ENCODE measurements at places on chromosomes 2 and 18.

DNA sequence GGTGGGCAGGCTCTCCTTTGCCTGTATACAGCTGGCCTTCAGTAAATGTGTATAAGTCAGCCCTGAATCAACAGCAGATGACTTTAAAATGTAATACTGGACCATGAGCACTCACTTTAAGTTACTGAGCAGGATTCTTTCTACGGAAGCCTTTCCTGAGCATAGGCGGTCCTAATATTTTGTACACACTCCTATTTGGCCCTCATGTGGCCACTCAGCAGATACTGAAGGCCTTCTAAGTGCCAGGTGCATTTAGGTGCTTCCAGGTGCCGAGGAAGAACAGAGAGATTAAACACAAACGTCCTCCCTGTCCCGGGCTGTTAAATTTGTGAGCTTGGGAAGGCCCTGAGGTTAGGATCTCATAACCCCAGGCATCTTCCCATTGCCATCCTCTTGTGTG is 27.0 kb downstream of the UXS1 start:
- DNase-seq = no peak

GRCh38 chr18:41870817-41871216 is 84.2 kb upstream of the PIK3C3 start:
- peak; percentile 31 for DNase-seq

GRCh38 chr18:79975043-79975442 is 10.6 kb downstream of the HSBP1L1 start:
- DNase-seq = no peak

- DNase-seq = no peak
These were observed 226.3 kb upstream of the SMAD7 start for GRCh38 chr18:49177071-49177470.

GRCh38 chr2:33214436-33214835 is 262.0 kb upstream of the RASGRP3 start:
- DNase-seq = peak; percentile 78

DNA sequence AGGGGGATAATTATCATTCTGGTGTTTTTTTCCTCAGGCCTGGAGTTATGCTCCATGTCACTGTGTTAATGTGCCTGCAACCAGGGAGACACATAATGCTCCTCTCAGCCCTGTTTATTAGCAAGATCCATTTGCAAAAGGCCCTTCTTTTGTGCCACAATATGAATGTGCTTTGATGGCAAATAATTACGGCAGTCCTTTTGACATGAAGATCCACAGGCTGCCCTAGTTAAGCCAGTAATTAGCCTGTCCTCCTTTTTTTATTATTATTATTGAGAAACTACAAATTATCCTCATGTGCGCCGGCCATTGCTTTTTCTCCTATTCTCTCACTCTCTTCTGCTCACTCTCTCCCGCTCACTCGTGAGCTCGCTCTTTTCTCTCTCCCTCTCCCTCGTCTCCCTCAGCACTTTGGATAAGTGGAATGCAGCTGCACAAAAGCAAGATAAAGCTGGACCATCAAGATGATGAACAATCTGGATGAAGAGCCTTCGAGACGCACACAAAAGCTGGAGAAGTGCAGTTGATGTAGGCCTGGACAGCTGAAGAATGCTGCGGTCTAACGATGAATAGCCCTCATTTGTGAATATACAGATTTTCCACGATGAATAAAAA is 762.3 kb downstream of the BCL11A start:
- no peak for DNase-seq

GRCh38 chr18:22557168-22557941 is 139.6 kb upstream of the CTAGE1 start:
- DNase-seq = no peak

DNA sequence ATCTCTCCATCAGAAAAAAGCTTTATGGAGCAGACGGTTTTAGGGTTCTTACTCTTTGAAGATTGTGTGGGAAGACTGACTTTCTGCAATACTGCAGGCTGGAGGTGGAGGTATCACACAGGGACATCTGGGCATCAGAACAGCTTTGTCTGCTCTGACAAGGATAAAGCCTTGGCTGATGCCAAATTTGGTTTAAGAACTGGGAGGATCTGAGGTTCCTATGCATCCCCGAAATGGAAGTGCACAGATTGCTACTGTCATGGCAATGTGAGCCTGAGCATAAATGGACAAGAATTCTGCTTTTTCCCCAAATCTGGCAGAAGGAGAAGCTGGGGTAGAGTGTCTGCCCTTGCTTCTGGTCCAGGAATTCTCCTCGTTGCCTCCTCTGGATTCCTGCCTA is 424.3 kb downstream of the SLC4A3 start:
- no peak for DNase-seq

- no peak for DNase-seq
These were observed 139.5 kb upstream of the LRP1B start for GRCh38 chr2:142270291-142270690.

DNA sequence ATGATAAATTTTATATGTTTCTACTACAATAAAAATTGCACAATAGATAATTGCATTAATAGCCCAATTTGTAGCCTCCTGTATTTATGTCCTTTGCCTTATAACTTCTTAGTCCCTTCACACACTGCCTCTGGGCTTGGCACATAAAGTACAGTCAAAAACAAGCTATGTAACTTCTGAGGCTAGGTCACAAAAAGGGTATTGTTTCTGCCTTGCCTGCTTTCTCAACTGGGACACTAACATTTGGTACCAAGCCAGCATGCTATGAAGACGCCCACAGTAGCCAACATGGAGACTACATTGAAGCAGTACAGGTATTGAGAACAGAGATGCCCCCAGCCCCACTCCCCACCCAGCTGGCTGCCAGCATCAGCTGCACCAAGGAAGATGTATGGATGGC is 5.4 kb upstream of the SLC3A1 start:
- DNase-seq = no peak

DNA sequence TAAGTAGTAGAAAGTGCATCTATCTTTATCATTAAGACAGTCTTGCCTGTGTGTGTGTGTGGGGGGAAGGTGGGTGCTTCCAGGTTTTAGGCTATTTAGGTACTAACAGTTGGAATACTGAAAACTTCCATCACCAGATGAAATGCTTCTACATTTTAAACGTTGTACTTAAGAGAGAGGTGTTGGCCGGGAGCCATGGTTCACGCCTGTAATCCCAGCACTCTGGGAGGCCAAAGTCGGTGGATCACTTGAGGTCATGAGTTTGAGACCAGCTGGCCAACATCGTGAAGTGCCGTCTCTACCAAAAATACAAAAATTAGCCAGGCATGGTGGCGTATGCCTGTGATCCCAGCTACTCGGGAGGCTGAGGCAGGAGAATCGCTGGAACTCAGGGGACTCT is 4.0 kb downstream of the NETO1 start:
- DNase-seq = no peak

- DNase-seq = no peak
These were observed 367 bp upstream of the ZNF236 start for GRCh38 chr18:76821875-76822505.

DNA sequence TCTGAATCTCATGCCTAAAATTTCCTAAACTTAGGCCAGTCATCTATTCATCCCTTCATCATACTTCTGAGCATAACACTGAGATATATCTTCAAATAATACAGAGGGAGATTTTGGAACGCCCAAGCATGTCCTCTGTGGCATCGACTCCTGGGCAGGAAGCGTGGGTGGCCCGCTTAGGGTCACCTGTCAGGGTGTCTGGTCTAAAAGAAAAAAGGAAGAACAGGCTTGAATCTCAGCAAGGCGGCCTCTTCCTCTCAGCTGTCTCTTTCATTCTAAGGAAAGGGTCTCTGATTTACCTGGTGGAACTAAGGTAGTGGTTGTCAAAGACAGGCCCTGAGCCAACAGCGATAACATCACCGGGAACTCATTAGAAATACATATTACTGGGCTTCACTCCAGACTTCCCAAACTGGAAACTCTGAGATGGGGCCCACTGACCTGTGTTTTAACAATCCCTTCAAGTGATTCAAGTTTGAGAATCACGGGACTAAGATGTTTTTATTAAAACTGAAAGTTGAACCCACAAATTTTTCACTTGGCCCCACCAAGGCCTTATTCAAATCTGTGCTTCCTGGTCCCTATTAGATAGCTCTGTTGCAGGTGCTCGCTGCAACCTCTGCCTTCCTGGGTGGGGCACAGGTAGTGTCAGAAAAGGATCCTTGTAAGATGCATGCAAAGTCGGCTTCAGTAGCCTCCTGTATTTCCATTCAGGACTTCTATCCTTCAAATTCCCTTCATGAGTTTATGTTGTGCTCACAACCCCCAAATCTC is 162.3 kb upstream of the CCDC68 start:
- no peak for DNase-seq

DNA sequence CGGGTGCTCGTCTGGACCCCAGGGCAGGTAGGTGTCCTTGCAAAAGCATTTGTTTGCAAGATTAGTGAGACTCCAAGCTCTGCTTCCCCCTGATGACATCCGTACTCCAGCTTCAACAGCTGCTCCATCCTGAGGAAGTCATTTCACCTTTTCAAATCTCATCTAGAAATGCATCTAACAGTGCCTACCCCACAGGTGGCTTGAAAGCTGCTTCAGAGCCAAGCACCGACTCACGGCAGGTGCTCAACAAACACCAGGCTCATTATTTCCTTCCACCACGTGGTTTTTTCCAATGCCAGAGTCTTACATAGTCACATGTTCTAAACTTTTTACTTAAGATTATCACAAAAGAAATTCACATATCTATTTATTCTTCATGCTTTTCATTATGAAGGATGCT is 31.9 kb downstream of the CNGA3 start:
- no peak for DNase-seq

DNA sequence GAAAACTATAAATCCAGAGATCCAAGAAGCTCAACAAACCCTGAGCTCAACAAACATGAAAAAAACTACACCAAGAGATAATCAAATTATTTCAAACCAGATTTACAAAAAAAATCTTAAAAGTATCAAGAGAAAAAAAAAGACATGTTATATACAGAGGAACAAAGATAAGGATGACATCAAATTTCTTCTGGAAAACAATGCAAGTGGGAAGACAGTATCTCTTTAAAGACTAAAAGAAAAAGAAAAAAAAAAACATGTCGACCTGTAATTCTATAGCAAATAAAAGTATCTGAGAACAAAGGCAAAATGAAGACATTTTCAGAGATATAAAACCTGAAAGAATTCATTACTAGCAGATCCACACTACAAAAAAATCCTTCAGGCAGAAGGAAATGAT is 21.3 kb downstream of the TMEM131 start:
- DNase-seq = no peak

DNA sequence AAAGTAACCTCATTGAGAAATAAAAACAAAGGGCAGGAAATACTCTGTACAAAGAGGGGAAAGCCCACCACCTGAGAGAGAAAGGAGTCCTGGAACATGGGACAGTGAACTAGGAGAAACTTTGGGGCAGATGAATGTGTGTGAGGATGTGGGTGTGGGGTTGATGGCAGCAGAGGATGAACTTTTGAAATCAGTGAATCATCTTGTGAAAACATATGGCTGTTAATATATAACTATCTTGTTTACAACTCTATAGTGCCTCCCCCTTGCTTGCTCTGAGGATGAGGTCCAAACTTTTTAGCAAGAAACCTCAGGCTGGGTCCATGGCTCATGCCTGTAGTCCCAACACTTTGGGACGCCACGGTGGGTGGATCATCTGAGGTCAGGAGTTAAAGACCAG is 171.8 kb upstream of the LHCGR start:
- DNase-seq = no peak

- no peak for DNase-seq
These were observed 201.2 kb downstream of the PIK3C3 start for GRCh38 chr18:42156281-42156680.

- no peak for DNase-seq
These were observed 550 bp downstream of the MYL12B start for GRCh38 chr18:3262234-3263131.

DNA sequence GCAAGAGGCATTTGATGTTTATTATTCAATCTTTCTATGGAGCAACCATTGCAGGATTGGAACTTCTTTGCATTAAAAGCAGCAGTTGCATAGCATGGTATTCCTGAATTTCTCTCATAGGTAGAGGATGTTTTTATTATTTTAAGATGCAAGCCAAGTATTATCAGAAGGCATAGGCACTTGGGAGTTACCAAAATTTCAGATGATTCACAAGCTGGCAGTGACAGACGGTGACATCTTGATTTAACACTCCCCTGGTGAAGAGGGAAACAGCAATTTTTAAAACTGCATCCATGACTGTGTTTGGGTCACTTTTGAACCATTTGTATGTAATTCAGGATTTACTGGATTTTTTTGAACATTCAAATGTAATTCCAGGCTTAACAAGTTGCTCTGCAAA is 654.3 kb downstream of the SLC4A3 start:
- no peak for DNase-seq

DNA sequence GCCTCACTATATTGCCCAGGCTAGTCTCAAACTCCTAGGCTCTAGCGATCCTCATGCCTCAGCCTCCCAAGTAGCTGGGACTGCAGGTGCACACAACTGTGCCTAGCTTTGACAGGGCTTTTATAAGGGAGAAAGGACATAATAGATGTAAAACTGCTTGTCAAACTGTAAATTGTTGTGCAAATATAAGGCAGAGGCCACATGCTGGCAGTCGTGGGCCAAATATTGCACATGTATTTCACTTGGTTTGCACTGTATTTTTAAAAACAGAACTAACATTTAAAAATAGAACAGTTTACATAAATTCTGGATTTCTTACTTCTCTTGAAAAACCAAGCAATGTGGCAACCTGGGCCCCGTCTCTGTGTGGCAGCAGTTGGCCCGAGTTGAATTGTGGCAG is 31.2 kb upstream of the MYO3B start:
- DNase-seq = no peak

Measured in non-pigmented ciliary epithelial cell (primary cell).